Tibial nerve (tissue), 4 donors: ENCODE measurements at places on chromosomes 3 and 15. TPM values are rescaled to one million over a fixed set of nuclear protein-coding genes. Genes with fewer than 3 reads are reported as not detected.

DNA sequence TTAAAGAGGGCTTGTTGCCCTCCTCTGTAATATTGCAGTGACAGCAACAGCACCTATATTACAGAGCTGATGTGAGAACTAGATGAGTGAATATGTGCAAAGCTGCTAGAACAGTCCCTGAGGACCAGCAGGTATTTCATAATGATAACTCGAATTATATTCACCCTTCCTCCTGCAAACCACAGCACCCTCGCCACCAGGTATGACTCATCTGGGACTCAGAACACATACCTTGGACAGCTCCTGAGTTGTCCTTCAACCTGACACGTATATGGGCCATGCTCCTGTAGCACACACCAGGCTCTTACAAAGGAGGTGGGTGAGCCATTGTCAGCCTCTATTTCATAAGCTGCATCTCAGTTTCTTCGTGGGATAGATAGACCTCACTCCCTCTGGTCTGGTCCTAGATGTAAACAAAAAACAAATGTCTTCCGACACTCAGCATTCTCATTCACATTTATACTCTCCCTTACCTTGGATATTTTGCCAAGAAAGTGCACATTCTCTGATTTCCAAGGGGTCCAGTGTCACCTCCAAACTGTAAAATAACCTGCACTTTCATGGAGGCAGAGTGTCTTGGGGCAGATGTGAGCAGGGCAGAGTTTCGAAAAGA is 124.5 kb downstream of the TLE3 start:
- no peak overlapping the region for H3K4me3 ChIP-seq
- no peaks in the 10 kb centered on the region for H3K36me3 ChIP-seq
- DNase-seq: no peak

GRCh38 chr3:175098644-175099043 is 239.5 kb downstream of the NAALADL2 start:
- H3K4me1 ChIP-seq: no peaks in the 10 kb centered on the region
- H3K36me3 ChIP-seq: peaks cover 10% of the 10 kb centered on the region
- no peaks in the 10 kb centered on the region for H3K27me3 ChIP-seq
- no peak overlapping the region for H3K27ac ChIP-seq
- no peak overlapping the region for H3K4me3 ChIP-seq

TAGLN3 gene
- total RNA-seq: not detected

- DNase-seq: no peak
- H3K4me1 ChIP-seq: no peaks in the 10 kb centered on the region
- no peak overlapping the region for H3K4me3 ChIP-seq
- H3K27ac ChIP-seq: no peak overlapping the region
- H3K27me3 ChIP-seq: no peaks in the 10 kb centered on the region
These were observed 485.0 kb upstream of the ATP11B start for GRCh38 chr3:182308328-182308727.

- DNase-seq: no peak
- no peak overlapping the region for H3K27ac ChIP-seq
- no peaks in the 10 kb centered on the region for H3K4me1 ChIP-seq
- H3K4me3 ChIP-seq: no peak overlapping the region
- no peaks in the 10 kb centered on the region for H3K27me3 ChIP-seq
- H3K36me3 ChIP-seq: no peaks in the 10 kb centered on the region
These were observed 57.2 kb upstream of the SMAD6 start for GRCh38 chr15:66644869-66645268.

CHL1 gene
- 191 TPM for total RNA-seq

DNA sequence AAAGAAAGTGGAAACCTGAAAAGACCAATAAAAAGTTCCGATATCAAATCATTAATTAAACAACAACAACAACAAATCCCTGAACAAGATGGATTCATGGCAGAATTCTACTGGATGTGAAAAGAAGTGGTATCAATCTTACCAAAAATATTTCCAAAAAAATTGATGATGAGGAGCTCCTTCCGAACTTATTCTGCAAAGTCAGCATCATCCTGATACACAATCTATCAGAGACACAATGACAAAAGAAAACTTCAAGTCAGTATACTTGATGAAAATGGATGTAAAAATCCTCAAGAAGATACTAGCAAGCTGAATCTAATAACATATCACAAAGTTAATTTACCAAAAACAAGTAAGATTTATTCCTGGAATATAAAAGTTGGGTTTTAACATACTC is 881.8 kb downstream of the SI start:
- no peak for DNase-seq
- no peaks in the 10 kb centered on the region for H3K4me1 ChIP-seq
- no peak overlapping the region for H3K27ac ChIP-seq
- no peaks in the 10 kb centered on the region for H3K36me3 ChIP-seq
- H3K4me3 ChIP-seq: no peak overlapping the region

C3orf80 gene
- total RNA-seq: 2.2 TPM

PATL2 gene
- 0.87 TPM for total RNA-seq
